Bone marrow (tissue), 2 donors: ENCODE measurements at places on chromosomes 16 and 17.

GRCh38 chr17:79993390-79994227, 42.1 kb downstream of the TBC1D16 start:
- no peak for DNase-seq

DNA sequence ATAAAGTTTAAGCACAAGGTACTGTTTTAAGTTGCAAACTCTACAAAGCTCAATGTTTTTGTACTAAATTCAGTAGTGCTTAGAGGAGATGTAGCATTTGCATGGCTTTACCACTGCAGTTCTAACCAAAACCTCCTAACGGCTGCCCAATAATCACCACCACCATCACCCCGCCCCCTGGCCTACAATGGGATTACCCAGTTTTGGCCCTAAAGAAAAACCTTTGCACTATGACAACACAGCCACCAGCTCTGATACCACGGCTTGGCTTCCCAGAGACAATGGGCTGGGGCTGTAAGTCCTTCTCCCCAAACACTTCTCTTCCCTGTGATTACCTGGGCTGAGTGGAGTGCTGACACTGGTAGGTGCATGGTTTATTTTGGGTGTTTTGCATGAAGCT, 58.4 kb upstream of the MTMR4 start:
- no peak for DNase-seq

- DNase-seq, result no peak
Measured at GRCh38 chr16:50644729-50645128, 36.4 kb downstream of the SNX20 start.

GRCh38 chr17:5430413-5430999, 8.4 kb downstream of the C1QBP start:
- DNase-seq, result no peak

DNA sequence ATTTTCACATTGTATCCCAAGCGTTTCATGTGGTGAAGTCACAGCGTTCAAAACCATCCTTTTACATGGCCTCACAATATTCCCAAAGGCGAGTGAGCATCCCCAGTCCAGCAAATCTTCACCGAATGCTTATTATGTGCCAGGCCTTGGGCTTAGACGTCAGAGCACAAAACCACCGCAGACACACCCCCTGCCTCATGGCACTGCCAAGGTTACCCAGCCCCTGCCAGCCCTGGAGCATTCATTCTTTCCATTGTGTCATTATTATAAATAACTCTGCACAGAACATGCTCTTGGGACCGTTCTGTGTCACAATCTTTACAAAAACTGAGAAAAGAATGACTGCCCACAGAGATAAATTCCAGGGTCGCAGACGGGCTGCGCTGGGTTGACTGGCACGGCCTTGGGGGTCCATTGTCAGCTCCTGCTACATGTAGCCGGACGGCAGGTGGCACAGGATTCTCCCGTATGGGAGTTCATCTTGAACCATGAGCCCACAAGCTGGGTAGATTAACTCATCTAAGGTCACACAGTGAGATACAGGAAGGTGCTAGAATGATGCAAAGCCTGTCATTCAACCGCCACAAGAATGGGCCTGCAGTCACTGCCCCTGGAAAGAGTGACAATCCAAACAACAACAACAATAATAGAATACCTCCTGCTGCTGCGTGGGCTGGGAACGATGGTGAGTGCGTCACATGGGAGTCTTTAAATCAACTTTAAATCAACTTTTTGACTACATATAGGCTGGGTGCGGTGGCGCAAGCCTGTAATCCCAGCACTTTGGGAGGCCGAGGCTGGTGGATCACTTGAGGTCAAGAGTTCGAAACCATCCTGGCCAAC, 4.5 kb upstream of the NECAB2 start:
- DNase-seq, result no peak

DNA sequence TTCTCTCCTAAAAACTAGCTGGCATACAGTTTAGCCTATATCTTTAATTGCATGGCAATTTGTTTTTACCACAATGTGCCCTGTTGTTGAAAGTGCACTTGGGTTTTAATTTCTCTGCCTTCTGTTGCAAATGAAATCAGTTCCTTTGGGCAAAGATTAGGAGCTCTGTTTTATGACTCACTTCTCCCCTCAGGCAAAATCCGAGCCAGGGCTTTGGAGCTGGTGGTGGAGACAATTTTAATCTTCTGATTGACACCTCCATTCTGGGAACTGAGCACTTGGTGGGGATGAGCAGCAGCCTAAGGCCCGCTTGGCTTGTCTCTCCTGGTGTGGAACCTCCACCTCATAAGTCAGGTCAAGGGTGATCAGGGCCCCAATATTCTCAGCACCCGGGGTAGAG, 13.3 kb upstream of the MYH8 start:
- no peak for DNase-seq

DNA sequence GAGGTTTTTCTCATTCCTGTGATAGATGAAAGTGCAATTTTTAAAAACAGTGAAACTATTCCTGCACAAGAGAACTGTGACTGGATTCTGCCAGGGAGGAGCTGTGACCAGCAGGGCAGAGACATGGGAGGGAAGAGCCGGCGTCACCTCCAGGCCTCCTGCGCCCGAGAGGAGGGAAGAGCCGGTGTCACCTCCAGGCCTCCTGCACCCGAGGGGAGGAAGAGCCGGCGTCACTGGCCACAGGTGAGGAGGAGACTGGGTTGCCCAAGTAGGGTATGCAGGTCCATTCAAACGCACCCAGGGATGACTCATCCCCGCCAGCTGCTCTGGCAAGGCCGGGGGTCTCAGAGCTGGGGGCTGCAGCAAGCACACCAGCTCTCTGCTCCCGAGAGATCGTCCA, 56.7 kb downstream of the METRNL start:
- no peak for DNase-seq
